ELF-1 (cell line): ENCODE measurements at places on chromosomes 5 and 9.

DNA sequence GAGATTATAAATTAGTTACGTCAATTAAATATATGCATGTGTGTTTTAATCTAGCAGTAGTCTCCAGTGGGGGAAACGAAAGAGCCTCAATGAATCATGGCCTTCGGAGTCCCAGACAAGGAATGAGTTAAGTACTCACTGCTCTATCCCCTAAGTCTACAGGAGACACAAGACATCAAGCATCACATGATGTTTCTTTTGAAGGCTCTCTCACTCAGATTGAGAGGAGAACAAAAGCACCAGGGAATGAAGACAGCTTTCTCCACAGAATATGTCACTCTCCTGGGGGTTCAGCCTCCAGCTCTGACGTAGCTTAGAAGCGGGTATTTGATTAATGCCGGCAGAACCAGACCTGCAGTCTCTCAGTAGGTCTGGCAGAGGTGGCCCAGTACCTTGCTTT is 381.4 kb downstream of the ACTL7B start:
- no peak for DNase-seq

DNA sequence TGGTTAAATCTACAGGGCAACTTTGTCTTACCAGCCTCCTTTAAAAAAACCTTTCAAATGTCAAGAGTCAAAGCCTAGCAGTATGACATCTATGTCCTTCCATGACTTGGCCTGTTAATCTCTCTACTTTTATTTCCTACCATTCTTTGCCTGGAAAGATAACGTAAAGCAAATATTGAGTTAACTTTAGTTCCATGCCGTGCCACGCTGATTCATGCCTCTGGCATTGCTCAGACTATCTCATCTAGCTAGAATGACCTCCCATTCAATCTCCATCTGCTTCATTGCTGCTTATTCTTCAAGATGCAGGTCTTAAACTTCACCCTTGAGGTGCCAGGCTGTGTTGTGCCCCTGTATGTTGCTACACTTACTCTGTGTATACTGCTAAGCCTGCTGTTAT is 729.8 kb downstream of the EFNA5 start:
- DNase-seq = no peak

GRCh38 chr5:149543361-149544027 is 7.7 kb downstream of the CSNK1A1 start:
- no peak for DNase-seq

DNA sequence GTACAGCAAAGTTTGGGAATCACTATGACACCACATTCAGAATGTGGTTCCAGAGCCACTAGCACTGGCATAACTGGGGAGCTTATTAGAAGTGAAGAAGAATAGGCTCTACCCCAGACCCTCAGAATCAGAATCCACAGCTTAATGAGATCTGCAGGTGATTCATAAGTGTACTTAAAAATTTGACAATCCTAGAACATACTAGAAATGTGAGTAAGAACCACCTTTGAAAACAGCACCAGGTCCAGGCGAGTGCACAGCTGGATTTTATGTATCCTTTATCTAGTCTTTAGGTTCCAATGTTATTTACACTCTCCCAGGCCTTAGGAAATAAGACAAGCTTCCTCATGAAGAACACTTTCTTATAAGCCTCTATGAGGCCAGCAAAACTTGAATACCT is 149.0 kb downstream of the NFIB start:
- no peak for DNase-seq

DNA sequence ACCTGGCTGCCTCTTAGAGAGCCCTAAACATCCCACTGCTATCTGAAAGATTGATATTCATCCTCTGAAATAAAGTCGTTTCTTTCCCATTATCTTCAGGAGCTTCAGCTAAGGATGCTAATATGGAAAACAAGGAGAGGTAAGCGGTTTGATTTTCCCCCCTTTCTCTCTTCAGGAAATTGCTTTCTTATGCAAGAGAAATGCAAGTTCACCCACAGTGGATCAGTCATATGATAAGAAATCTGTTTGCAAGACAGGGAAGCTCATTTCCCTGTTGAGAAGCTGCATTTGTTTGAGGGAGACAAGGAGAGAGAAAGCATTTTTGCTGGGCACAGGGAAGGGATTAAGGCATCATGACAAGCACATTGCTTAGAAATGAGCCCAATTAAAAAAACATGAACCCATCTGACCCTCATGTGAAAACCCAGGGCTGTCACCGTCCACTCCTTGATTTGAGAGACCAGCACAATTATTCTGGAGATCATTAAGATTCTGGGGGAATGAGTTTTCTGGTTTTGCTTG is 53.7 kb upstream of the BOD1 start:
- DNase-seq = no peak

DNA sequence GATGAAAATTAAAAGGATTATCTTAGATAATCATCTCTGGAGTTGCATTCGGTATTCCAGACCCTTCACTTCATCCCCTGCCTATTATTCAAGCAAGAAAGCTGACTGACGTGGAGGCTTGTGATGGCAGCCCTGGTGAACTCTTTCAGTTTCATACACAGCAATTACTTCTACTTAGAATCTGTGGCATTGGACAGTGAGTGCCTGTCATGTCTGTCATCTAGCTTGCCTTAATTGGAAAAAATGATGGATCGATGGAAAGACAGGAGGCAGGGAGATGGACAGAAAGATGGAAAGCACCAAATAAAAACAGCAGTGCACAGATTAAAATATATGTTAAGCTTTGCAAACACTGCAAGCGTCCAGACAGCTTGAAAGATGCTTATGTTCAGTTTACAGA is 1371.0 kb upstream of the CDH6 start:
- no peak for DNase-seq

GRCh38 chr5:67364381-67364970 is 167.9 kb upstream of the CD180 start:
- no peak for DNase-seq

GRCh38 chr5:150516011-150516410 is 8.1 kb downstream of the NDST1 start:
- no peak for DNase-seq

GRCh38 chr5:147836439-147836838 is 5.0 kb upstream of the SPINK1 start:
- no peak for DNase-seq

DNA sequence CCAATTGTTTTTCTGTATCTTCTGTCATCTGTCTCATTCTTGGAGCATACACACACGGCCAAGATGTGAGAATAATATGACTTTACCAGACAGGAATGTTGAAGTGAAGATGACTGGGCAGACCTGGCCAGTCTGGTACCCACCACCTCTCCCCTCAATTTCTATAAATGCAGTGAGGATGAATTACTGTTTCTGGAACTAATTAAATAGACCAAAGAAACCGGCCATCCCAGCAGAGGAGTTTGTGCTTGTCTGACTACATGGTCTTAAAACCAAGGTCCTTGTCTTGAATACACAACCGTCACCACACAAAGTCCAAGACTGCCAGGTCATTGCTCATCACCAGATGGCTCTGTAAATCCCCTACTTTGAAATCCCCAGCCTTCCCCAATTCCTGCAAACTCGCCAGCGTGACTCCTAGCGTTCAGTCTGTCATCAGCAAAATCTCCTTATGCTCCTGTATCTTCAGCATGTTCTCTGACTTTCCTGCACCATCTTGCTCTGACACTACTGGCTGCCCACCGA is 147.2 kb downstream of the PDE4D start:
- DNase-seq = no peak

GRCh38 chr5:101278011-101278687 is 375.1 kb upstream of the ST8SIA4 start:
- DNase-seq = no peak

DNA sequence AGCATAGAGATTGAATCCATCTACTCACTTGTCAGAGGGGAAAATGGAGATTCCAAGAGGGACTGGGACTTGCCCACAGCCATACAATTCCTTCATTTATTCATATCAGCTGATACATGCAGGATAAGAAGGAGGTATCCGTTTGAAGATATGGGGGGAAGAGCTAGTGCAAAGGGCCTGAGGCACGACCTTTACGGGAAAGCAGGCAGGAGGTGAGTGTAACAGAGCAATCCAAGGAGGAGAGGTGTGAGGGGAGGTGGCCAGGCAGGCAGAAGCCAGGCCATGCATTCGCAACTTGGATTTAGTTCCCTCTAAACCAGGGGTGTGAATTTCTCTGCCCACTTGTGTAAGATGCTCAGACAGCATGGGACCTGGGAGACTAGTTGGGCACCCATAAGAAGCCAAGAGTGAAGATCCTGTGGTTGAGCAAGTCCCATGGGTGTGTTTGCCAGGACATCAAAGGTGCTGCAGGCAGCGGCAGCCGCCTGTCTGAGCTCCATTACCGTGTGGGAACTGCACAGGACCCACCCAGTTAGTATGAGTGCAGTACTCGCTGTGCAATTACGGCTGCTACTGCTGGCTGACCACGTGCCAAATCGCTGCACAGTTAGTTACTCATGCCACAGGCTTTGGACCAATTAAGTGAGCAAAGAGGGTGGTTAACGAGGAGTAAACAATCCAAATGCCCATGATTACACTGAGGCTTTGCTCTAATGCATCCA is 31.4 kb upstream of the FAT2 start:
- DNase-seq = no peak
